Right renal pelvis (tissue), 4 donors: ENCODE measurements at places on chromosomes 5 and 9. TPM values are rescaled to one million over a fixed set of nuclear protein-coding genes. Genes with fewer than 3 reads are reported as not detected.
A peak's percentile ranks its signal among the peaks of the same experiment; 100 is the strongest.

GRCh38 chr9:127865645-127866464 is 11.4 kb upstream of the ENG start:
- no peak for DNase-seq

- DNase-seq, result peak; percentile 22
Measured at GRCh38 chr5:58019614-58020013, 440.3 kb downstream of the PLK2 start.

FGF18 gene
- polyA plus RNA-seq, result 0.37 TPM

- no peak for DNase-seq
Measured at GRCh38 chr9:130106860-130107233, 53.1 kb downstream of the GPR107 start.

DNA sequence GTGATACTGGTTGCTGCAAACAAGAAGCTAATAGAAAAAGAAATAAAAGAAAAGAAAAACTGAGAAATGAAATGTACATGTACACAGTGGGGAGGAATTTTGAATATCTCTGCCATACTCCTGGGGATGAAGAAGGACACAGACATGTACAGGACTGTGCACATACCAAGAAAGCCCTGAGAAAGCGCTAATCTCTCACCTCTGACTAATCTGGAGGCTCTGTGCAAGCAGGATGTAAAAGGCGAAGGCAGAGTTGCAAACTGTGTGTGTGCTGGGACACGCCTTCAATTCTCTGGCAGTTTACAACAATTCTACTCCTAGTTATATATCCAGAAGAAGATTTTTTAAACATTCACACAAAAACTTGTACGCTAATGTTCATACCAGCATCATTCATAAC is 211.4 kb downstream of the KIAA0825 start:
- DNase-seq, result no peak

FRRS1L gene
- polyA plus RNA-seq, result 4.4 TPM

DNA sequence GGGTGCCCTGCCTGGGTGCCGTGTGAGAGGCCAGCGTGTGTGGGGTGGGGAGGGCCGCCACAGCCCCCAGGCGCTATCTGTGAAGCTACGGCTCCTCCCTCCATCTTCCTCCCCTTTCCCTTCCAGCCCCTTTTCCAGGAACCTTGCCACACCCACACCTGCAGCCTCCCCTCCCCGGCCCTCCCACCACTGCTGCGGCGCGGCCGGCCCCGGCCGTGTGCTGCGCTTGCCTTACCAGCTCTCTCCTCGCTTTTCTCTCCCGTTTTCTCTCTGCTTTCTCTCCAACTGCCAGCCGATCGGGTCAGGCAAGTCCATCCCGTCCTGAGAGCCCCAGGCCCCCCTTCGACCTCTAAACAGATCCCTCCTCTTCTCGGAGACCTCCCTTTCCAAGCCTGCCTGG is 21.4 kb downstream of the GOLGA2 start:
- no peak for DNase-seq
